NCI-H446 (cell line): ENCODE measurements at places on chromosomes 2 and 18.

GRCh38 chr2:237404413-237404812 lies 9.6 kb downstream of the COL6A3 start:
- DNase-seq = no peak

DNA sequence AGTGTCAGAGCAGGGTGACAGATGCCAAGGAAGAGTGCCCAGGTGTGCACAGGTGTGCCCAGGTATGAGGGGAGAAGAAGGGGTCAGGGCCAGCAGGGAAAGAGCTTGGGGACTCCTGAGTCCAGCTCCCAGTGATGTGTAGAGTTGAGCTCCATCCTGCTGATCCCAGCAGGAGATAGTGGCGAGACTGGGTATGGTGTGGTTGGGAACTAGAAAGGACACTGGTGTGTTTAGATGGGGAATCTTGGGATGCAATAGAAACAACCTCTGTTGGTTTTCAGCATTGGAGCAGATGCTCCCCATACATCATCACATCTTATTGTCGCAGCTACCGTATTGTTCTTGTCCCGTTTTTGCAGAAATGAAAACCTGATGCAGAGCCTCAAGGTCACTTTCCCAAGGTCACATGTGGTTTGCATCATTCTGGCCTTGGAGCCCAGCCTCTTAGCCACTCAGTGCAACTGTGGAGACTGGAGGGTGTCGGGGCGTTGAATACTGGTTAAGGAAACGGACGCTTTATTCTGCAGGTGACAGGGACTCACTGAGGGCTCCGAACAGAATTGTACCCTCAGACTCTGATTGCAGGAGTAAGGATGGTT lies 166.7 kb downstream of the AGAP1 start:
- DNase-seq = no peak

DNA sequence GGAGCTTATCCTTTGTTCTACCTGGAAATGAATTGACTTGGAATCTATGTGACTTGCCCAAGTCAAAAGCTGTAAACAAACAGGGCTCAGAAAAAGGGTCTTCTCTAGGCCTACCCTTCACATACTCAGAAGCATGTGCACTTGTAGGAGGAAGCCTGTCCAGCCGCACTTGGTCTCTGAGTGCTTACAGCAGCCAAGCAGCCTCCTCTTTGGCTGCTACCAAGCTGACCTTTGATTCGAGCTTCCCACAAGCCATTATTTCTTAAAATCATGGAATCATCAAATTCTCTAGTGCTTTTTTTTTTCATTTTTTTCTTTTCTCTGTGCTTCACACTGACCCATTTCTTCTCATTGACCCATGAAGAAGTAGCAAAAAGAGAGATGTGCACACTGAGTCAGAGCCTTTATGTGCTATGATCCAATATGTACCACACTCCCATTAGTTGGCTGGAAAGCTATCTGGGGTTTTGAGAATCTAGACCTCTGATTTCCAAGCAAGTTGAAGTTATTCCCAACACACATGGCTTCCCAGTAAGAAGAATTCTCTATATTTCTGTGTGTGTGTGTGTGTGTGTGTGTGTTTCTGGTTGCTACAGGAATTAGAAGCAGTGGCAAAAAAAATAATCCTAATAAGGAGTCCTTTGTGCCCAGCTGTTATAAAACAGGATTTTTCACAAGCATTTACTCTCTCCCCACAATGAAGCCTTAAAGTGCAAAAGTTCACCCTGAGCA lies 550.3 kb upstream of the TNP1 start:
- DNase-seq = no peak

DNA sequence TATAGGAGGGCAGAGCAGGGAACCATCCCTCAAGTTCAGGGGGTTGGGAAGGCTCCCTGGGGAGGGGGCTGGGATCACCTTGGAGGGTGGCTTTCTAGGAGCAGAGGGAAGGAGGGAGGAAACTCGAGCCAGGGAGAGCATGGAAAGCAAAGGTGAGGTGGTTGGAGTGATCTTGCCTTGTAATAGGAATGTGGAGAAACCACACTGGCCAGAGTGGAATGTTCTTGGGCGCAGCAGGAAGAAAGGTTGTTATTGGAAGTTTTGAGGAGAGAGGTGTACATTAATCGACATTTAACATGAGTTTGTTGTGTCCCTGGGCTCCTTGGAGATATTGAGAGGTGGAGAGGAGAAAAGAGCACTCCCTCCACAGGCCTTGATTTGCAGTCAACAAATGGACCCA lies 272.2 kb downstream of the PRKCE start:
- no peak for DNase-seq

GRCh38 chr2:187825108-187825507 lies 270.9 kb upstream of the TFPI start:
- DNase-seq = no peak

GRCh38 chr18:3912705-3913104 lies 462.7 kb downstream of the TGIF1 start:
- no peak for DNase-seq

DNA sequence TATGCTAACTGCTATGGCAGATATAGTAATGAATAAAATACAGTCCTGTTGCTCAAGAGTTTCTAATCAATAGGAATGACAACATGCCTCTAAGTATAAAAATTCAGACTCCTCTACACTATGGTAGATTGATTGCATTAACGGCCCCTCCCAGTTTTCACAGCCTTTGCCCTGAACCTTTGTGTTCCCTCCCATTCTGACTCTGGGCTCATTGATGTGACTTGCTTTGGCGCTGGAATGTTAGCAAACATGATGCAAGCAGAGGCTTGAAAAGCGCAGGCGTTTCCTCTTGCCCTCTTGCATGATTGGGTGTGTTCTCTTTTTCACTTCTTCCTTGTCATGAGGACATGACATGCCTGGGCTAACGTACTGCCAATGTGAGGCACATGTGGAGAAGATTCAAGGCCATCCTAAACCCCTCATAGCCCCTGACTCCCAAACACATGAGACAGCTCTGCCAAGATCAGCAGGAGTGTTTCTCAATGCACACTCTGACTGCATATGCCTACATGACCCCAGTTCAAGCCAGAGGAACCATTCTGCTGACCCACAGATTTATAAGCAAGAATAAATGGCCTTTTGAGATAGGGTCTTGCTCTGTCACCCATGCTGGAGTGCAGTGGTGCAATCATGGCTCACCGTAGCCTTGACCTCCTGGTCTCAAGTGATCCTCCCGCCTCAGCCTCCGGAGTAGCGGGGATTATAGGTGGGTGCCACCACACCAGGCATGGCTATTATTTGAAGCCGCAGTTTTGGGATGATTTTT lies 49.7 kb upstream of the CD28 start:
- no peak for DNase-seq
